ENCODE measurements at places on chromosomes 6 and 20.
A peak's percentile ranks its signal among the peaks of the same experiment; 100 is the strongest.

DNA sequence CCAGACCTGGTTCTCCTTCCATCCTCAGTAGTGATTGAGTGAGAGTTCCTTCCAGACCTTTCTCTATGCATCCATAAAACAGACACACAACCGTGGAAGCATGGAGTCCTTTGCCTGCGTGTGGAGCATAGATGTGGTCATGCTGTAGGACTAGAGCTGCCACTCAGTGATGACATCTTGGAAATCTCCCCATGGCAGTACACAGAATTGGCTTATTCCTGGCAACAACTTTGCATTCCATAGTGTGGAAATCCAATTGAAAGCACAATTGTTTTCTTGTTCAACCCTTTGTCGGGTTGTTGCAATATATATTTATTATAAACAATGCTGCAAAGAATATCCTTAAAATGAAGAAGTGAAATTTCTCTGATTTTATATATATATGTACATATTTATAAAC lies 547.8 kb downstream of the CDH26 start:
- no peak for DNase-seq

DNA sequence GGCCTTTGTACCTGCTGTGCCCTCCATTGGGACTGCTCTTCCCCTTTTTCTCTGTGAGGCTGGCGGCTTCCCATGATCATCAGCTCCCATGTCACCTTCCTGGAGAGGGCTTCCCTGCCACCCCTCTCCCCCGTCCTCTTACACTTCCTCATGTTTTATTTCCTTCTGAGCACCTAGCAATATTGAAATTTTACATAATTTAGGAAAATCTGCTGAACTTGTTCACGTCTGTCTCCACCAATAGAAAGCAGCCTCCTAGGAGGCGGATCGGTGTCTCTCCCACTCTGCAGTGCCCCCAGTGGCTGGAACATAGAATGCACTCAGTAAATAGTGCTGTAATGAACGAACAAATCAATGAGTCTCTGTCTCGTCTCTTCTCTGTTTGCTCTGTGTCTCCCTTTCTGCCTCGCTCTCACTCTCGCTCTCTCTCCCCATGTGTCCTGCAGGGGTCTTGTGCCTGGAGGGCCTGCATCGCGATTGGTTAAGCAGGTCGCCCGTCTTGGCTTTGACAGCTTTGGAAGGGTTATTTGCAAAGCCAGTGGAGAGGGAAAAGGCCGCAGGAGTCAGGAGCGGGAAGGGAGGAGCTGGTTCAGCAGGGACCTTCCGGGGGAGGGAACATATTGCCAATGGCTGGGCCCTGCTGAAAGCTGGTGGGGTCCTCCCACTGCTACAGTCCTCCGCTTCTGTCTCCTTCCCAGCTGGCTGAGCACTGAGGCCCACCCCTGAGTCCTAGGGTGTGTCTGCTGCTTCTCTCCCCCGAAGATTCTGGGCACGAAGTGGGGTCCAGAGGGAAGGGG lies 12.1 kb upstream of the OCSTAMP start:
- peak; percentile 37 for DNase-seq

DNA sequence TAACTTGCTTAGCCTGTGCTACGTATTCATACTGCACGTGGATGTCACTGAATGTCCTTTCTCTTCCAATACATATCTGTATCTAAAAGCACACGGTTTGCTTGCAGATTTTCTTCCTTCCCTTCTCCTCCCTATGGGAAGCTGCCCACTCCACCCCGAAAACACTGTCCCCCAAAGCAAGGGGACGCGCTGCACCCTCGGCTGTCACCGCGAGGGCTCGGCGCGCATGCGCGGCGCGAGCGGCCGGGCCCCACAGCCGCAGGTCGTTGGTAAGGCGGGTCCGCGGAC lies 659 bp downstream of the TMX4 start:
- DNase-seq: peak; percentile 40

DNA sequence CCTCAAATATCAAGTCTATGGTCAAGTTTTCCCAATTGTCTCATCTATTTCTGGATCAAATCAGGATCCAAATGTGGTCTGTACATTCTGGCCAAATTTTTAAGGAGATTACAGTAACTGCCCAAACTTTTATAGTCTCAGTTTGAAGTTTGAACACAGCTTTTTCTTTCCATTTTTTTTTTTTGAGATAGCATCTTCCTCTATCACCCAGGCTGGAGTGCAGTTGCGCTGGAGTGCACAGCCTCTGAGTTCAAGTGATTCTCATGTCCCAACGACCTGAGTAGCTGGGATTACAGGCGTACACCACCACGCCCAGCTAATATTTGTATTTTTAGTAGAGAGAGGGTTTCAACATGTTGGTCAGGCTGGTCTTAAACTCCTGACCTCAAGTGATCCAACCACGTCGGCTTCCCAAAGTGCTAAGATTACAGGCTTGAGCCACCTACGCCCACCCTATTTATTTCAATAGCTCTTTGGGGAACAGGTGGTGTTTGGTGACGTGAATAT lies 84.9 kb upstream of the CARMIL1 start:
- no peak for DNase-seq

- no peak for DNase-seq
These were observed 24.1 kb downstream of the KIF25 start for GRCh38 chr6:168021581-168021980.

DNA sequence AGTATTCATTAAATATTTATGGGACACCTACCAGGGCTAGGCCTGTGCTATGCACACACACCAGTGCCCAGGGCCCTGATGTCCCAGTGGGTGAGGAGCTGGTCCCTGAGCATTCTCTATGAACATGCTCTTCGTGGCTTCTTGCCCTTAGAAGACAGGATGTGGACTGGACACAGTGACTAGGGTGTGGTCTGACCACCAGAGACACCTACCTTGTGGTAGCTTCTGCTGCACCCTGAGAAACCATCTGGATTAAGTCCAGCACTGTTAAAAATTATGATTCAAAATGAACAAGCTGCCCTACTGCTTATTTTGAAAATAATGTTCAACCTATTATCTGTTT lies 112.9 kb upstream of the RPS6KA2 start:
- DNase-seq: no peak

DNA sequence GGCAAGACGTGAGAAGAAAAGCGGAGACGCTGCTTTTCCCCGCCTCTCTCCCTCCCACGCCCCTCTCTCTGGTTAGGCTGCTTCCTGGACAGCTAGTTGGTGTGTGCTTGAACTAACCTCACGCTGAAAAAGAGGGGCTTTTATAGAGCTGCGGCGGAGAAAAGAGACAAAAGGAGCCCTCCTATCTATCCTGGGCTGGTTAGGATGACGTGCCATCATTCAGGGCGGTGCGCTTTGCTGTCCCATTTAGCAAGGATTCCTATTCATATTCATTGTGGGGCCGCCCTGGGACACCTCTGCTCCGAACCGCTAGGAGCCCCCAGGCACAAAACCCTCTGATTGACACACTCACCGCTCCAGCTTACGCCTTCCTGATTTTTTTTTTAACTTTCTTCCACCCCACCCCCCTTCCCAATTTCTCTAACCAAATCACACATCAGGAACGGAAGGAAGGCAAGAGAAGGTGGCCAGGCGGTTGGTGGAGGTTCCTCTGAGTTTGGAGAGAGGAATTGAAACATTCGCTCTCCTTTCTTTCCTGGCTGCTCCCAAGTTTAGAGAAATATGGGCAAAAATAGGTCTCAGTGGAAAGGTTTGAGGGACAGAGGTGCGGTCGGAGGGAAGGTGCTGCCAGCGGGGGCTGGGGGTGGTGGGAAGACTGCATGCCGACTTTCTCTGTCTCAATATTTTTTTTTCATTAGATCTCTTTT lies at the start of gene OLIG3:
OLIG3 (minus strand) TSS at position 114 of the 707 bp plus-strand sequence. CDS start 224 bp downstream, outside the sequence.
- DNase-seq: no peak

DNA sequence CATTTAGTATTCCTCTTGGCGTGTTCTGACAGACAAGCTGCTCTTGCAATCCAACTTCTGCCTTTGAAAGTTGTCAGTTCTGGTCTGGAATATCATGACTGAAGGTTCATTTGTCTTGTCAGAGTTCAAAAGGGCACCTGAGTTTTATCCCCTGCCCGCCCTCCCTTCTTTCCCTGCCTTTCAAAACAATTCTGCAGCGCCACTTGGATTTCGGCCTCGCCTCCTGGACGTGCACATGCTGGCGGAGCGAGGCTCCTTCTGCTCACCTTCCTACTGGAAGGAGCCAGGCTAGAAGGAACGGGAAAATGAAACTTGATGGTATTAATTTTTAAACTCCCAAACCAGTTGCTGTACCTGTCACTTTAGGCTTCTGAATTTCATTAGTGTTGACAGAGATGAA lies 55.7 kb upstream of the HDGFL1 start:
- no peak for DNase-seq

DNA sequence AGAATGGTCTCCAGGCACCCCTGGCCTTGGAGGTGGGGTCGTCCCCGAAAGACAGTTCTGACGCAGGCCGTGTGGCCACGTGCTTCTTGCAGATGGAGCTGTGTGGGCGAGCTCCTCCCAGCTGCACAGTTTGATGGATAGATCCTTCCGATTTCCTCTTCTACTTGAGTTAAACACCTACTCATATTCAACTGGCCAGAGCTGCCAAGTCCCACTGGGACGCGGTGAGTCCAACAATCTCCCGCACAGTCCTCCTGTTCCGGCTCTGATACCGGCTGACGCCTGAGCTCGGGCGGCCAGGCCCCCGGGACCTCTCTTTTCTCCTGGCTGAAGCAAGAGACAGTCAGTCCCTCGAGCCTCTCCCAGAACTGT lies 57.9 kb upstream of the DACT2 start:
- no peak for DNase-seq

DNA sequence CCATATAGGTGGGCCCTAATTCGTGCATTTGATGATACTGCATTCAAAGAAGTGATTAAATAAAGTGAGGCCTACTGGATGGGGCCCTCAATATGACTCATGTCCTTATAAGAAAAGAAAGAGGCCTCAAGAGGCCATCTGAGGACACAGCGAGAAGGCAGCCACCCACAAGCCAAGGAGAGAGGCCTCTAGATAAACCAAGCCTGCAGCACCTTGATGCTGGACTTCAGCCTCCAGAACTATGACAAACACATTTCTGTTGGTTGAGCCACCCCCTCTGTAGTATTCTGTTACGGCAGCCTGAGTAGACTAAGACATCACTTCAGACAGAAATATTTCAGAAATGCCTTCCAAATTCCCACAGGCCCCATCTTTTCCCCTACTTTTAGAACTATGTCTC lies 82.5 kb upstream of the PLEKHG1 start:
- DNase-seq: no peak

DNA sequence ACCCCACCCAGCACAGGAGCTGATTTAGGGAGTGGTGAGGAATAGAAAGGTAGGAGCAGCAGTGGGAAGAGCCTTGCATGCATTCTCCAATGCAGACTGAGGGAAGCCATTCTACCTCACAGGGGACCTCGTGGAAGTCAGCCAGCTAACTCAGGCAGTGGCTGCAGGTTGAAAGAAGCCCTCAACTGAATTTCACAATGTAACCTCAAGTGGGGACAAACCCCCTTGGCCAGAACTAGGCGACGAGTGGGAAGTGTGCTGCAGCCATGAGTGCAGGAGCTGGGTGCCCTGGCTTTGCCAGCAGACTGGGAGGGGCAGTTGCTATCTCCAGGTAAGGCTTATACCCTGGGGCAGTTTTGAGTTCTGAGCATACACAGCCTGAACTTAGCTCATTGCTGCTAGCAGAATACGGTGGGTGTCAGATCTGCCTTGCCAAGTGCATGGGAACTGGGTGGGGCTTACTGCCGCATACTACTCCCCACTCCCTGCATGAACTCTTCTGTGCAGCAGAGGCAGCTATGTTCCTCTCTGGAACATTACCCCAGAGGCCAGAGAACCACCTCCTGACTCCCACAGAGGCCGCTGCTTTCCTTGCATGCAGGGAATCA lies 126.5 kb downstream of the CDK19 start:
- no peak for DNase-seq

DNA sequence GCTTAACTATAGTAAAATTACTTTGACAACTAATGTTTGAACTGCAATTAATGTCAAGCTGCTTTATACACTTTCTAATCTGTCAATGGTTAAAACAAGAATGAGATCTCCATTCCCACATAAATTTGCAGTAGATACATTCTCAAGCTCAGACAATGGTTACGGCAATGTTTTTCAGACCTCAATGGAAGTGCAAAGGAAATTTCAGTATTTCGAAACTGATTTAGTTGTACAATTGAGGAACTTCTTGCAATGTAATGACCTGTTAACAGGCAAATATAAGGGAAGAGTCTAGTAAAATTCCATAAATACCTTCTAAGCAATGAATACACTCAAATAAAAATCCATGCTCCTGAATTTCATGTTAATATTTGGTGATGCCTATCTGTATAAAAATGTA lies 94.7 kb downstream of the ADTRP start:
- no peak for DNase-seq

DNA sequence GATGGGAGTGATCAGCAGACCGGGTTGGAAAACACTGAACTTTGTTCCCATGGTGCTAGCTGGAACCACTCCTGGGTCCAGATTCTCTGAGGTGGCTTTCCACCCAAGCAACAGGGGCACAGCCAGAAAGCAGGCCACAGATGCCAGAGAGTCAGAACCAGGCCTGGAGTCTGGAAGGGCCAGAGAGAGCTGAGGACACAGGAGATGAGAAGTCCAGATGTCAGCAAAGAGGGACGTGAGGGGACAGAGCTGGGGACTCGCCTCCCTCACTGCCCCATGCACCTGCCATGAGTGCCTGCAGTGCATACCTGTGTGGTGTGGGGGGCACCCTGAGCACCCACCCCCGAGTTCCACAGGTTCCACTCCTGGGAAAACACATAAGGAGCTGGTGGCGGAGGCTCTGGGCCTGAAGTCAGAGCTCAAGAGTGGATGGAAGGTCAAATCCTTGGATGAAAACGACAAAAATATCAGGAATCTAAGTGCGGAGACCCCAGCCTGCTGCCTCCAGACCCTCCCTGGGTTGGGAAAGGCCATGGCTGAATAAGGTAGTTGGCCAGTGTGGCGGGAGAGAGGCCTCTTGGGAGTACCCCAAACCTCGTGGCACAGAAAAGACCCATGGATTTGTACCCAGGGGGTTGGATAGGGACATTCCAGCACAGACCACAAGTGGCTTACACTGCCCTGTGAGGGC lies 224.2 kb downstream of the SYNDIG1 start:
- no peak for DNase-seq

DNA sequence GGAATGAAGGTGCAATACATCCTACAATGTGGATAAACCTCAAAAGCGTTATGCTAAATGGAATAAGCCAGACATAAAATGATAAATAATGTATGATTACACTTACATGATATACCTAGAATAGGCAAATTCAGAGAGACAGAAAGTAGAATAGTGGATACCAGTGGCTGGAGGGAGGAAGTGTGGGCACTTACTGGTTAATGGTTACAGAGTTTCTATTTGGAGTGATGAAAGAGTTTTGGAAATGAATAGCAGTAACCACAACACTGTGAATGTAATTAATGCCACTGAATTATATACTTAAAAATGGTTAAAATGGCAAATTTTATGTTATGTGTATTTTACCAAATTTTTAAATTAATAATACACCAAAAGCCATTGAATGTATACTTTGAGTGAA lies 71.4 kb upstream of the CST7 start:
- no peak for DNase-seq

GRCh38 chr6:21188505-21189223 lies 404.9 kb upstream of the SOX4 start:
- DNase-seq: no peak

DNA sequence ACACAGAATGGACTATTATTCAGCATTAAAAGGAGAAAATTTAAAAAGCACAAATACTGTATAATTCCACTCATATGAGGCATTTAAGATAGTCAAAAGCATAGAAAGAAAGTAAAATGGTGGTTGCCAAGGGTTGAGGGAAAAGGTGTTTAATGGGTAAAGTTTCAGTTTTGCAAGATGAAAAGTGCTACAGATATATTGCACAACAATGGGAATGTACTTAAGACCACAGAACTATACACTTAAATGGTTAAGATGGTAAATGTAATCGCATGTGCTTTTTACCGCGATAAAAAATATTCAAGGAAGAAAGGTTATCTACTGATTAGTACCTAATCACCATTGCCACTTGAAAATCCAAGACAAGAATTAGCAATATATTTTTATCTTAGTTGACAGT lies 71.8 kb upstream of the NOX3 start:
- no peak for DNase-seq

All from stimulated activated CD4-positive, alpha-beta T cell treated with anti-CD3 and anti-CD28 coated beads, Interleukin-12 subunit alpha, Interleukin-12 subunit beta, amount 100 ng/mL, for 24 hours (primary cell).